GM23338 (cell line): ENCODE measurements at places on chromosomes 16 and 17. TPM values are rescaled to one million over a fixed set of nuclear protein-coding genes. Genes with fewer than 3 reads are reported as not detected.

CPHXL2 gene
- total RNA-seq, result not detected in 2 replicates

EIF1 gene
- total RNA-seq, result 270 and 272 TPM in 2 replicates

DNA sequence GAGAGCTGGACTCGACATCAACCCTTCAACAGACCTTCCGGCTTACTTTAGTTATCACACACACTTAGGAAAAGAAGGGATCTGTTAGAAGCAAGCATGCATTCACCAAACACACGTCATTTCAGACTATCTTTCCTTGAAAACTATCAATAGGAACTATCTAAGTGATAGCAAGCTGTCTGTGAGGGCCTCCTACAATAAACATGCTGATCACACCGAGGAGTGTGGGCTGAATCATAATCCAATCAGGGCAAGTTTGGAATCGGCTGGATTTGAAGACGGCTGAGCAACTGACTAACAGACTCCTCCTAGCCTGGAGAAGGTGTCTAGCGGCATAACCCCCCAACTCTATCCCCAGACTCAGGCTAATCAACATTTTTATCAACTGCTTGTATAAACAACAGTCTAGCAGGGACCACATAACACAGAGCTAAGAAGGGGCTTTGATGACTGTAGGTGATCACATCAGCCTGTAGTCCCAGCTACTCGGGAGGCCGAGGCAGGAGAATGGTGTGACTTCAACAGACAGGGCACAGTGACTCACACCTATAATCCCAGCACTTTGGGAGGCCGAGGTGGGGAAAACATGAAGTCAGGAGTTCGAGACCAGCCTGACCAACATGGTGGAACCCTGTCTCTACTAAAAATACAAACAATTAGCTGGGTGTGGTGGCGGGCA, 14.1 kb downstream of the NXN start:
- DNase-seq, result no peak

GRCh38 chr16:4522051-4522581, 16.5 kb downstream of the CDIP1 start:
- peak; percentile 68 for DNase-seq

DNA sequence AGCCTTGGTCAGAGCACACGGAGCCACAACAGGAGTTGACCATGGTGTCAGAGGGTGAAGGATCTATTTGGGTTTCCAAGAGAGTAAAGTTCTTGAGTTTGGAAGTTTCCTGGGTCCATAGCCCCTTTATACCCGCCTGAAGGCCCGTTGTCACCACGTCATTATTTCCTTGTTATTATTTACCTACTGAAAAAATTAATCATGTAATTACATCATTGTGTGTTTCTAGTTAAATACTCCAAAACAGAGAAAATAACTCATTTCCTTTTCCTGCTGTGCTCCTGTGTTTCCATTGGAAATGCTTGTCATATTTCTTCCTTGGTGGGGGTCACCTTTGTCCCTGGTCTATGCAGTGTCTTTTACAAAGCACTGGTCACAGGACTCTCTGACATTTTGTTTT, at the start of gene KRTAP4-8:
Gene KRTAP4-8 (minus strand): TSS at position 101 of the 400 bp plus-strand sequence. CDS start 58 bp downstream, at position 43.
- DNase-seq, result no peak

- DNase-seq, result no peak
Observed at GRCh38 chr16:14505846-14506245, 124.2 kb downstream of the PARN start.

GRCh38 chr16:49473131-49473530, 99.5 kb downstream of the C16orf78 start:
- DNase-seq, result no peak
